AG20443 (cell line): ENCODE measurements at places on chromosomes 2 and 18.

GRCh38 chr18:24585996-24586566, 125.6 kb downstream of the HRH4 start:
- peak; percentile 19 for DNase-seq

- DNase-seq, result no peak
Measured at GRCh38 chr2:67834482-67834881, 228.3 kb downstream of the C1D start.

DNA sequence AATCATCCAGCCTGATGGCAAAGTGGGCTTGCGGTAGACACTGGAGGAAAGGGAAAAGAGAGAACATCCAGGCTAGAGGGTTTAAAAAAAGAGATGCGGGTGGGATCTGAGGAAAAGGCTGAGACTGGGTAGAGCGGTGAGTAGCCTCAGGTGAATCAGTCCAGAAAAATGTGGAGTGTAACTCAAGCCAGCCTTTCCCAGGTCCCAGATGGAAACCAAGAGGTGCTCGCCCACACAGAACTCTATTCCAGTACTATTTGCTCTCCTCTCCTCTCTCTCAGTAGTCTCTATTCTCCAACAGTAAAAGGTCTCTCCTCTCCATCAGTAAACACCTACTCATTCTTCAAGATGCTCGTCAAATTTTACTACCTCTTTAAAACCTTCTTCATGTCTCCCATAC, 38.3 kb upstream of the NRP2 start:
- peak; percentile 27 for DNase-seq

GRCh38 chr2:3581367-3582262, 6.6 kb downstream of the RPS7 start:
- no peak for DNase-seq

DNA sequence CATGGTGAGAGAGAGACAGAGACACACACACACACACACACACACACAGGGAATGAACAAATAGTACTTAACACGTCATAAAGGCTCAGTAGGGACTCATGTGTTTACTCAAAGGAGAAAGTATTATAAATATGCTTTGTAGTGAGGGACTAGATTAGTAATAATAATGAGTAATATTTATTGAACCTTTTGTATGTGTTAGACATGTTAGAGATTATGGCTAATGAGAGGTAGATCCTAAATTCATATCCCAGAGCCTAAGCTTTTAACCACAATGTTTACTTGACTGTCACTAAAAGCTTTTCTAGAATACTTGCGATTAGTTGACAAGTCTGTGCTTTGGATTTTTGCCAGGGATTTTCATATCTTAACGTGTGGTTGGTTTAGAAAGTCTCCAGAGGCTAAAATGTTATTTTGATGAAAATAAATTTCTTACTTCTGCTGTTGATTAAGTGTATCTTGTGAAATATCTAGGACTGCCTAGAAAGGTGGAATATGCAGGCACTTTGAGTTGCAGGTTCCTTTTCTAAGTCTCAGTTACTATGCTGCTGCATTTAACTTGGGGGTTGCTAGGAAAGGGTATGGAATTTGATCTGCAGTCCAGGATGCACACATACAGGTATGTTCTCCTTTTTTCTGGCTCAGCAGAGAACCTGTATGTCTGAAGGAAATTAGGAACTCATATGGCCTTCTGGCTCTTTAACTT, 64.5 kb downstream of the UBR3 start:
- no peak for DNase-seq

DNA sequence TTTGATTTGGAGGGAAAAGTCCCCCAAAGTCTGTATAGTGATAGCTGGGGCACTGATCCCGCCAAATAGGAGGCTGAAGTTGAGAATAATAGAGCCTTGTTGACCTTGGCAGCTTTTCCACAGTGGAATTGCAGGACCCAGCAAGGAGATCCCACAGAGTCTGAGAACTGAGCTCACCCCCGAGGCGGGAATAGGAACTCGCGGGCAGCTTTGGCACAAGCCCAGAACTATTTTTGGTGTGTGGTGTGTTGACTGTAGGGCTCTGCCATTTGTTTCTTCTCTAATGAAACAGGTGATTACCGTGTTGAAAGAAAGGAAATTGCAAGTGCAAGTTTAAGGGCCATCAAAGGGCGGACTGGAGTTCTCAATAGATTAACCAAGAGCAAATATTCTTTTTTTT, 34.0 kb downstream of the SH3RF3 start:
- DNase-seq, result no peak

DNA sequence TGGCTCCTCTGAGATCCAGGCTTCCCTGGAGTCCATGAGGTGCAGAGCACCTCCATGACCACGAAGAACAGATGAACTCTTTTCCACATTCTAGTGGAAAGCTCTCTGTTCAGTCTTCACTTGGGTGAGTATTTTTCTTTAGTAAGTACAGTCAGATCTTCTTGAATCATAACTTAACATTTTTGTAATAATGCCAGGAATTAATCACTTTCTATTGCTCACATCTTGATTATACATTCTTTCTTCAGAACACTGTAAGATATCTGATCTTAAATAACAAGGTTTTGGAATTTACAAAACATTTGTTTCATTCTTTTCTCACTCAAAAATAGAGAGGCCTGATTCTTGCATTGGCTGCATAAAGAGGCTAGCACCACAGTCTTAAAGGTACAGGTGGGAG, 45.4 kb upstream of the RND3 start:
- peak; percentile 42 for DNase-seq

GRCh38 chr18:48615566-48616401, 77.0 kb downstream of the CTIF start:
- no peak for DNase-seq
